ENCODE measurements at places on chromosomes 5 and 9.

DNA sequence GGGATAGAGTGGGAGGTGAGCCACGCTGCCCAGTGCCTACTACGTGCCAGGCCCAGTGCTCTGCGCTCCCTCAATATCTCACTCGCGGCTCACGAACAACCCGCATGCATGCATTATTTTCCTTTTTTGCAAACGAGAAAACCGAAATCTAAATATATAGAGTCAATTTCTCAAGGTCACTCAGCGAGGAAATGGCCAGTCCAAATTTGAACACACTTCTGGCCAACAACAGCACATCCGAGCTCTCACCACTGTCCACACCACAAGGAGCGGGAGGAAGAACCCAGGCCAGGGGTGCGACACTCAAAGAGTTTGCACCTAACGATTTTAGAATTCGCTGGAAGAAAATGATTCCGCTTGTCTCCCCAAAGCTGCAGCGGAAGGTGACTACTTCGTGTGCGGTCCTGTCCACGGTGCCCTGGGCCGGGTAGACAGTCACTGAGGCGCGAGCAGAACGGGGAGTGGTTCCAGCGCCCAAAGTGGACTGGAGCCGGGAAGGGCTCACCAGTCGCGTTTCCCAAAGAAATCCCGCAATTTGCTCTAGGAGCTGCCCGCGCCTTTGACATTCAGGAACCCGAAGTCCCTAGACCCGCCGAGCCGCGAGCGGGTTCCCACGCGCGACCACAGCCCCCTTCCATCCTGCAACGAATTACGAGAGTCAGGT lies 1.1 kb upstream of the TLX3 start:
- H3K27ac ChIP-seq = no peak overlapping the region
- H3K4me3 ChIP-seq = no peak overlapping the region
- H3K27me3 ChIP-seq = peaks cover 75% of the 10 kb centered on the region
- no peak for DNase-seq
- no peaks in the 10 kb centered on the region for H3K36me3 ChIP-seq

GRCh38 chr5:162231522-162231921 lies 163.9 kb downstream of the GABRG2 start:
- H3K36me3 ChIP-seq = no peaks in the 10 kb centered on the region
- no peak overlapping the region for H3K27ac ChIP-seq
- H3K4me3 ChIP-seq = no peak overlapping the region
- no peaks in the 10 kb centered on the region for H3K4me1 ChIP-seq
- H3K27me3 ChIP-seq = no peaks in the 10 kb centered on the region

GRCh38 chr9:91307279-91307678 lies 54.4 kb downstream of the AUH start:
- H3K27ac ChIP-seq = no peak overlapping the region
- no peaks in the 10 kb centered on the region for H3K27me3 ChIP-seq
- peaks cover 8% of the 10 kb centered on the region for H3K4me1 ChIP-seq
- DNase-seq = no peak
- H3K36me3 ChIP-seq = peaks cover 22% of the 10 kb centered on the region

DNA sequence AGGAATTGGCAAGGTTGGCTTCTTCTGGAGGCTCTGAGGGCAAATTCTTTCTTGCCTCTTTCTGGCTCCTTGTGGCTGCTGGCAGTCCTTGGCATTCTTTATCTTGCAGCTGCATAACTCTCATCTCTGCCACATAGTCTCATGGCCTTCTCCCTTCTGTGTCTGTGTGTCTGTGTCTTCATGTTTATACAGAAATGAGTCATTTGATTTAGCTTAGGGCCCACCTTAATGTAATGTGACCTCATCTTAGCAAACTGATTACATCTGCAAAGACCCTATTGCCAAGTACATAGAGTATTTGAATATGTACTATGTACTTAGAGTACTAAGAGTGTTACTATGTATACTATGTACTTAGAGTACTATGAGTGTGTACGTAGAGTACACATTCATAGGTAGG lies 122.5 kb downstream of the RFK start:
- H3K27me3 ChIP-seq = no peaks in the 10 kb centered on the region
- H3K36me3 ChIP-seq = no peaks in the 10 kb centered on the region
- no peak overlapping the region for H3K4me3 ChIP-seq
- no peak overlapping the region for H3K27ac ChIP-seq

GRCh38 chr5:72938206-72938605 lies 17.6 kb upstream of the FCHO2 start:
- no peaks in the 10 kb centered on the region for H3K4me1 ChIP-seq
- H3K27me3 ChIP-seq = peaks cover 36% of the 10 kb centered on the region
- no peak overlapping the region for H3K27ac ChIP-seq
- H3K4me3 ChIP-seq = no peak overlapping the region

- no peaks in the 10 kb centered on the region for H3K4me1 ChIP-seq
- H3K4me3 ChIP-seq = no peak overlapping the region
- no peaks in the 10 kb centered on the region for H3K36me3 ChIP-seq
- no peak for DNase-seq
- H3K27me3 ChIP-seq = no peaks in the 10 kb centered on the region
Measured at GRCh38 chr5:169213479-169213878, 87.5 kb downstream of the SLIT3 start.

GRCh38 chr9:97109194-97109811 lies 70.4 kb upstream of the CTSV start:
- H3K27me3 ChIP-seq = peaks cover 3% of the 10 kb centered on the region
- peak; percentile 29 for DNase-seq
- H3K27ac ChIP-seq = no peak overlapping the region
- no peak overlapping the region for H3K4me3 ChIP-seq

DNA sequence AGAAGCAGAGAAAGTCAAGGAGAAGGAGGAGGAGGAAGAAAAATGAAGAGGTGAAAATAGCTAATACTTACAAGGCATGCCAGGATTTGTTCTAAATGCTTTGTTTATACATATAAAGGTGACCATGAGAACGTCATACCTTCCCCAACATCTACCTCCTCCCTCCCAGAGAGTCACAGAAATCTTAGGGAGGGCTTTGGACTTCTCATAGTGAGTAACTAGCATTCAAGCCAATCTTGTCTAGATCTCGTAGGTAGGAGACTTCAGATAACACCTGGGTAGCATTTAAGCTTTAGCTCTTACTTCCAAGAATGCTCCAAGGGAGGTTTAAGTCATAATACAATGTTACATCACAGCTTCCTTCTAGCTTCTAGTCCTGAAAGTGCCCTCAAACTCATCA lies 36.5 kb upstream of the GPBP1 start:
- no peak overlapping the region for H3K27ac ChIP-seq
- no peak overlapping the region for H3K4me3 ChIP-seq
- H3K4me1 ChIP-seq = no peaks in the 10 kb centered on the region
- H3K27me3 ChIP-seq = peaks cover 3% of the 10 kb centered on the region
- no peaks in the 10 kb centered on the region for H3K36me3 ChIP-seq
- no peak for DNase-seq

GRCh38 chr5:172144291-172144815 lies 43.7 kb downstream of the STK10 start:
- H3K4me3 ChIP-seq = no peak overlapping the region
- H3K36me3 ChIP-seq = peaks cover 8% of the 10 kb centered on the region
- H3K27ac ChIP-seq = peak overlapping the region; percentile 28
- H3K4me1 ChIP-seq = peaks cover 89% of the 10 kb centered on the region
- no peaks in the 10 kb centered on the region for H3K27me3 ChIP-seq
- DNase-seq = no peak

DNA sequence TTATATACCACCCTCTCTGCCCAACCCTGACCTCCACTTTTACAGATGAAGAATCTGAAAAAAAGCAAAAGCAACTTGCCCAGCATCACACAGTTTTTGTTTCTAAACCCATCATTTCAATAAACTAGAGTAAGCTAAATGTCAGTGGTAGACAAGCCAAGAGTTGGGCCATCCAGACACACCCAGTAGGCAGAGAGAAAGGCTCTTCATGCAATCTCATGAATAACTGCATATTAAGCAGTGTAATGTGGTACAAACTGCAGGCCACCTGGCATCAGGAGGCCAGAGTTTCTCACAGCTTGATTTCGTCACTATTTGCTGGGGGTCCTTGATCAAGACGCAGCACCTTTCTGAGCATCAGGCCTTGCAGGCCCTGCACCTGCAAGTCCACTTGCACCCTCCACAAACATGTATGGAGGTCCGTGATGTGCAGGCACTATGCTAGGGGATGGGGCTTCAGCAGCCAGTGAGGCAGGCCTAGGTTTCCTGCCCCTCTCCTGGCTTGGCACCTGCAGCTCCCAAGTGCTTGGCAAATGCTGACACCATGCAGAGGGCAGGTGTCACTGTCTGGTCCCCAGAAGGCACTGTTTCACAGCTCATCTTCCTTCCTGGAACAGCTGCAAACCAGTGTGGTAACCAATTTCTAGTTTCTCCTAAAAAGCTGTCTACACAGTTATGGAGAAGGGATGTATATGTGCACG lies 29.8 kb downstream of the ADAM19 start:
- H3K27ac ChIP-seq = peak overlapping the region; percentile 79
- peaks cover 83% of the 10 kb centered on the region for H3K4me1 ChIP-seq
- peaks cover 2% of the 10 kb centered on the region for H3K36me3 ChIP-seq

GRCh38 chr5:5422819-5423515 lies 490 bp downstream of the ICE1 start:
- H3K4me3 ChIP-seq = peak overlapping the region; percentile 96
- no peak for DNase-seq
- no peaks in the 10 kb centered on the region for H3K27me3 ChIP-seq
- peaks cover 5% of the 10 kb centered on the region for H3K36me3 ChIP-seq

DNA sequence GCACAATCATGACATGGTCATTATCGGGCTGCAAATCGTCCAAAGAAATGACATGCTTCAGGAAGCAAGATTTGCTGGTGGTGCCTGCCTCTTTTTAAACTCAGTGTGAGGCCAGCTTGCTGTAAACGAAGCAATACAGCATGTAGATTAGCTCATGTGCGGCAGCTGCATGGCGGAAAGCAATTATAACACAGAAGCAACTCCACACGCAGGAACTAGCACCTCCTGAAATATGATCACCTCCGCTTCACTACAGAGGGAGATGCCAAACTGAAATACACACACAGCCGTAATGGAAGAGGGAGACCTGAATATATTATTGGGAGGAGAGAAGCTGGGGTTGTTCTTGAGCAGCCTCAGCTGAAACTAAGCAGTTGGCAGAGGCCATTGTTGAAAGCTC lies 312.5 kb downstream of the PSAT1 start:
- H3K36me3 ChIP-seq = no peaks in the 10 kb centered on the region
- peaks cover 2% of the 10 kb centered on the region for H3K27me3 ChIP-seq
- H3K4me3 ChIP-seq = no peak overlapping the region

DNA sequence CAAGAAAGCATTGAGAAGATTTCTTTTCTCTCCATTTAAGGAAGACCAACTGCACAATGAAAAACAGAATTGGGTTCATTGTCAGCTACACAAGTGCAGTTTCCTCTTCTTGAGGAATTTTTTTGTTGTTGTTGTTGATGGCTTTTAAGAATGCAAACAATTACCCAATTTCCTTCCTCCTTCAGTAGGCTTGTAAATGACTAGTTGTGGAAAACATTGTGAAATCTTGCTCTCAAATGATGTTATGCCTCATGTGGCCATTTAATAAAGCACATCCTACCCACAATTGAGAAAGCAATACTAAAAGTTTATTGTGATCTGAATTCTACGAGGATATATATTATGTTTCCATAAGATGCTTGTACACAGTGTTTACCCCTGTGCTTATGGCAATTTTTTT lies 171.6 kb downstream of the FAM174A start:
- no peak for DNase-seq
- H3K27ac ChIP-seq = no peak overlapping the region
- H3K4me3 ChIP-seq = no peak overlapping the region
- H3K4me1 ChIP-seq = no peaks in the 10 kb centered on the region
- H3K36me3 ChIP-seq = no peaks in the 10 kb centered on the region
- H3K27me3 ChIP-seq = no peaks in the 10 kb centered on the region

DNA sequence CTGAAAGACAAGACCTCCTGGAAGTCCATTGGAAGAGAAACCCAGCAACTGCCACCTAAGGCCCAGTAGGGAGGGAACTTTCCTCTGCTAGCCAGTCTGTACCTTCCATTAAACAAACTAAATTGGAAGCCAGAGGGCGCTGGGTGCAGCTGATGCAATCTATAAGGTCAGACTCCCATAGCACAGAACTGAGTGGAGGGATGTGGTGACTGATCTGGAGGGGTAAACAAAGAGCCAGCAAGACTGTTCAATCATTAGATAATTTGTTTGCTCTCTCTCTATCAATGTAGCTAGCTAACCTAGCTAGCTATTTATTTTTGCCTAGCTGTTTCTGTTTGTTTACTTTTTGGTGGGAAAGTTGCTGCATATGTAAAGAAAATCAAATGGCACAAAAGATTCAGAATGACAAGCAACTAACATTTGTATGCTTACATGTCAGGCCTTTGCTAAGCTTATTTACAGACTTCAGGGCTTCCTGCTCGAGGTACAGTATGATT lies 291.8 kb upstream of the DAB2 start:
- H3K4me3 ChIP-seq = no peak overlapping the region
- DNase-seq = peak; percentile 10
- no peaks in the 10 kb centered on the region for H3K36me3 ChIP-seq
- H3K27me3 ChIP-seq = peaks cover 2% of the 10 kb centered on the region
- no peaks in the 10 kb centered on the region for H3K4me1 ChIP-seq
